ENCODE measurements at places on chromosomes 13 and 19.

DNA sequence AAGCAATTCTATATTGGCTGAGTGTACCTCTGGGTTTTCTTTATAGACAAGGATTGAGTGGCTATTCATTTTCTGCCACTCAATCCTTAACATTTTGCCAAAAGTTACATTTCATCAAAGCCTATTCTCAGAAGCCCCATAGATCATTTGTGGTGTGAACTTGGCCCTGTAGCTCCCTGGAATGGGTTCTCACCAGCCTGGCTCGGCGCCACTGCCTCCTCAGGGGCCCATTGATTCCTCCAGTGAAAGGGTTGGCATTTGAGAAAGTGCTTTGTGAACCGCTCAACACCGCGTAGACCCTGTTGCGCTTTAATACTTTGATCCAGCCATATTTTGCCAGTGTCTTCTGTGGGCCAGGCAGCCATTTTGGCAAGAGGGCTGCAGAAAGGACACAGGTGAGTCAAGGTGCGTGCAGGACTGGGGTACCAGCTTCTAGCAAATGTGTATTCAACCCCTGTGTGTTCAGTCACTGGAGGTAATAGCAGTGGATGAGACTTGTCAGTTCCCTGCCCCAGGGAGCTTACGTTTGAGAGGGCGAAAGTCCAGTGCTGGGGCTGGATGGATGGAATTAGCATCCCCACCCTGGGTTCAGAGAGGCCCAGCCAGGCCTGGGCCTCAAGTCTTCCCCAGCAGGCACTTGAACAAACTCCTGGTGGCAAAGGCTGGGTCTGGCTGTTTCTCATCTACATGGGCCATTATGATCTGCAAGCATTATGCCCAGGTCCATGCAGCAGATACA is 3.8 kb downstream of the RAB8A start:
- no peak for DNase-seq

DNA sequence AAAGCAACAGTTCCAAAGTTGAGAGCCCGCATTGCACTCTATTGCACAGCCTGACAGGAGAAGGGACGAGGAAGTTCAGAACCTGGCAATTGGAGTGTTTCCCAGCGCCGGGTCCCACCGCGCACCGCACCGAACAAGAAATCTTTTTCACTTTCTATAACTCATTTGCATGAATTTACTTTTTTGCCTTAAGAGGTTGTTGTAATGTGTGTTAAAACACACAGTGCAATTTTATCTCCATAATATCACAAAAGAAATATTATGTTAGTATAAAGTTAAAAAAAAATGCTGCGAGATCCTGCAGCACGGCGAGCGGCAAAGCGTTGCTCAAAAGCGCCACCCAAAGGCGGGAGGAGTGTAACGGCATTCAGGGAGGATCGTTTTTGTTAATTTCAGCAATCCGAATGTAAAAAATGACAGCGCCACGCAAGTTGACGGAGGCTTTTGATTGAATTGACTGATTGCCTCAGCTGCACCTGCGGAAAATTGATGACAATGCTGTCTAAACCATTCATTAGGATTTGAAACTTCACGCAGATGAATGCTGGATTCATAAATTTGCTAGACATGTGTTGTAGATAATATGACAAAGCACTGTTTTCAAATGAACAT is 303.6 kb upstream of the ZNF507 start:
- DNase-seq = no peak

DNA sequence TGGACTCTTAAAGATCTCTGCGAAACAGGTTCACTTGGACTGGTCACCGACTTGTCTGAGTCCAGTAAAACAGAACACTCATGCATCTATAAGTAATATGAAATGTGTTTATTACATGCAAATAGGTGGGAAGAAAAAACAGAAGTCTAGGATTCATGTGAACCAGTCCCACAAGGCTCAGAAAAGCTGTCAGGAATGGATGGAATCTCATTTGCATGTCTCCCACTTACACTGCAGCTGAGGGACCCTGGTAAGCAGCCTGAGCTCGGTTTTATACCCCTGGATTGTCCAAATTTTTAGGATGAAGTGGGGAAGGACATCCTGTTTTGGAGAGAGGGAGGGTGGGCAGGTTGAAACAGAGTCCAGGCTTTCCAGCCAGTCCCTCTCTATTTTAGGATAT is 1545.1 kb upstream of the PCDH20 start:
- no peak for DNase-seq

GRCh38 chr13:91894316-91894715 is 495.9 kb downstream of the GPC5 start:
- no peak for DNase-seq

- DNase-seq = no peak
These were observed 13.2 kb downstream of the PAF1 start for GRCh38 chr19:39377373-39378362.
